ENCODE measurements at places on chromosomes 7 and 10. TPM values are rescaled to one million over a fixed set of nuclear protein-coding genes. Genes with fewer than 3 reads are reported as not detected.

Gene AKR1C2
- polyA plus RNA-seq: 10.3 TPM

DNA sequence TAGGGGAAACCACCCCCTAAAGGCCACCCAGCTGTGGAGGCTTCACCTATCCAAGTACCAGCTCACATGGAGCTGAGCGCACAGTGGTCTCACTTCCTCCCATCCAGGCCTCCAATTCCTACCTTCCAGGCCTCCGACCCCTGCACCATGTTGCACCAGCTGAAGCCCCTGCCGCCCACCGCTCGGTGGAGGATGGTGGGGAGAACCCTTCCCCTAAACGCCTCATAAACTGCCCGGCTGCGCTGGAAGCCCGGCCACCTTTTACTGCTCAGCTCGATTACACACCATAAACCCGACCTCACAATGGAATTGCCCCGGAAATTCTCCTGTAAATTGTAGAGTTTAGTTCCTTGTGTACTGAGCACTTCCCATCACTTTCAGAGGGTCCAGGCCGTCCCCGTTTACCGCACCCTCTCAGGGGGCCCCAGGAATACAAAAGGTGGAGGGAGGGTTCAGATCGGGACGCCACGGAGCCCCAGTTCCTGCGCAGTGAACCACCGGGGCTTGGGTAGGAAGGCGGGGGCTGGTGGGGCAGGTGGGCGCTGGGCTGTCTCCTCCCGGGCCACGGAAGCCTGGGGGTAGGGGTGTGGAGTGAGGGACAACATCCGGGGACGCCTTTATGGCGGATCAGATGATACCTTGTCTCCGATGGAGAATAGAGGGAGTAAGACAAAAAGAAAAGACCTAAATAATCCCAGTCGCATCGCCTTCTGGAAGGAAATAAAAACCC, 1.4 kb upstream of the HOXA7 start:
- DNase-seq: no peak

GRCh38 chr10:60955316-60955715, 11.3 kb upstream of the RHOBTB1 start:
- no peak for DNase-seq

- DNase-seq: no peak
These were observed 14.5 kb downstream of the PYROXD2 start for GRCh38 chr10:98400482-98400881.

GRCh38 chr7:6154542-6155404, 117.7 kb downstream of the CYTH3 start:
- DNase-seq: no peak

Gene AGAP9
- polyA plus RNA-seq: 20.2 TPM

Gene EVX1
- not detected for polyA plus RNA-seq

GRCh38 chr7:116686812-116687419, 14.9 kb downstream of the MET start:
- no peak for DNase-seq

Gene TMEM130
- polyA plus RNA-seq: 3.9 TPM

DNA sequence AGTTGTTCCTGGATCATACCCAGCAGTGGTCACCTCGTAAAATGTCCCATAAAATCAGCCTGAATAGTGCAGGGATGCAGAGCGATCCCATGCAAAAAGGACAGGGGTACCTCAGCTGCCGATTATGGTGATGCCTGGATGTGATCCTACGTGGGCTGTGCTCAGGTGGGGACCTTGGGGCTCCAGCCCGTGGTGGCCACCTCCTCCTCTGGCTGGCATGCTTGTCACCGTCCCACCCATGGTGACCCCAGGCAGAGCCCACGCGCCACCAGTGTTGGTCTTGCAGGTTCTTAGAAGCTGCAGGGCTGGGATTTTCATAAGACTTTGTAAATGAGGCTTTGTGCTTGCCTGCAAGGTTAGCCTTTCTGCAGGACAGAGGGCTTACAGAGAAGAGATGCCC, 97.2 kb downstream of the GLRX3 start:
- DNase-seq: no peak

Gene A1CF
- 0.10 TPM for polyA plus RNA-seq

DNA sequence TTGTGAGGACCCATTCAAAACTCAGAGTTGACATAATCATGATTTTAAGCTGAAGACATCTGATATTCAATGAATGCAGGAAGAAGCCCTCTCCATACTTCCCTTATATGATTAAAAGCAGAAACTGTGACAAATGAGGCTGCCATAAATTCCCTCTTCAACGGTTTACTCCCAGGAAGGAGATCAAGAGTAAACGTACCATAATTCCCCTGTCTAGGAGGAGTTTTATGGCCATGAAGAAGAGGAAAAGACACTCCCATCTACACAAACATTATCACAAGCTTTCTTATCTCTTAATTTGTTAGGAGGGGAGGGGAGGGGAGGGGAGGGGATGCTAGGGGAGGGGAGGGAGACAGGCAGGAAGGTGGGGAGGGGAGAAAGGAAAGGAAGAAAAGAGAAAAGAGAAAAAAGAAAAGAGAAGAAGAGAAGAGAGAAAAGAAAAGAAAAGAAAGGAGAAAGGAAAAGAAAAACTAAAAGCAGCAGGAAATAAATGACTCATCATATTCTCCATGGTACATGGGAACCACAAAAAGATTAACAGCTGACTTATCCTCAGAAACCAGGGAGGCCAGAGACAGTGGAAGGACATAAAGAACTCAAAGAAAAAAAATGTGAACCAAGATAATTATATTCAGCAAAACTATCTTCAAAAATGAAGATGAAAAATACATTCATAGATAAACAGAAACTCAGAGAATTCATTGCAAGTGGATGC, 121.6 kb downstream of the ALOX5 start:
- no peak for DNase-seq

Gene CADPS2
- 3.9 TPM for polyA plus RNA-seq

GRCh38 chr7:8160779-8161345, 101.1 kb downstream of the ICA1 start:
- DNase-seq: no peak

Gene VAX1
- polyA plus RNA-seq: not detected

DNA sequence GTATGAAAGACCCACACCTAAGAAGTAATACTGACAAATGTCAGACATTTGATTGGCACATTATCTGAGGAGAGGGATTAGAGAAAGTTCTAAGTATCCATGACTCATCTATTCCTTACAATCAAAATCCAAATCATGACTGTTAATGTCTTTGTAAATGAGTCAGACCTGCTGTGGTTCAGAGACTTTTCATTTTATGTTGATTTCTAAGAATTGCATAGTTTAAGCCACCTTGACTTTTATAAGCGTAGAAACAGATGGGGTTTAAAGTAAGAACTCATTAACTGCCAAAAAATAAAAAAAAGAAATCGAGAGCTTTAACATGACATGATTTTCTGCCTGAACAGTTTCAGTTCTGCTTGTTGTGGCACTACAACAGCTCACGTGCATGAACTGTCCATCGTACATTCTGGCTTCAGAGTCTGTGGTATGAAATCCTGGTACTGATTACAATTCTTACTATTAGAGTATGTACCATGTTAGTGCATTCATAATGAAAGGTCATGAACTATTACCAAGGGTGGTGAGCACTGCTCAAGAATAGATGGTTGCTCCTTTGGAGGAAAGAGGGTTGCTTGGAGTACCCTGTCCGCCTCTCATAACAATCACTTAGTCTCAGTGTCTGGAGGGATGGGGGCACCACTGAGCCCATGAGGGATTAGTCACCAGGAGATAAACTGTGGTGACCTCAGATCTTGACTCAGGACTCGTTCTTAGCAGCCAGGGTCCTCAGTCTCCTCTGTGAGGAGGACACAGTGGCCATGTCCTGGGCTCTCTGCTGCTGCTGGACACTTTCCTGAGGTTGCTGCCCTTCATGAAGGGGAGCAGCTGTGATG, 42.2 kb downstream of the ACSM6 start:
- no peak for DNase-seq

GRCh38 chr7:73518470-73518869, 3.6 kb downstream of the BAZ1B start:
- DNase-seq: no peak

GRCh38 chr7:2112261-2113198, 120.2 kb downstream of the MAD1L1 start:
- DNase-seq: no peak

Gene CNPY1
- 0.40 TPM for polyA plus RNA-seq

DNA sequence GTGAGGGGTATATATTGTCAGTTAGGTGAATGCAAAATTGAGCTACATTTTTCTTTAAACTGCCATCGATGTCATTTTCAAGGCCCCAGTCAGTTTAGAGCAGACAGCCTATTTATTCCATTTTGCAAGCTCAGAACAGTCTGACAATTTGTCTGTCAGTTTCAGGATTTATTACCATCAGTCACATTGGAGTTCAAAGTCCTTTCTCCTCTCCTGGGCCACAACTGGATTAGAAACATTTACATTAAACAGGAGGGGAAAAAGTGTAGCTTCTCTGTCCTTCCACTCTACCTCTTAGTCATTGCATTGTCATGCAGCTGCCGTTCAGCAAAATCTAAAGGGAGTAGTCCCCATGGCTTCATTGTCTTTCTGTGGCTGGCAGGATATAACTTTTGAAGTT, 3.5 kb upstream of the GHITM start:
- DNase-seq: no peak

Gene BTBD16
- polyA plus RNA-seq: 0.13 TPM

DNA sequence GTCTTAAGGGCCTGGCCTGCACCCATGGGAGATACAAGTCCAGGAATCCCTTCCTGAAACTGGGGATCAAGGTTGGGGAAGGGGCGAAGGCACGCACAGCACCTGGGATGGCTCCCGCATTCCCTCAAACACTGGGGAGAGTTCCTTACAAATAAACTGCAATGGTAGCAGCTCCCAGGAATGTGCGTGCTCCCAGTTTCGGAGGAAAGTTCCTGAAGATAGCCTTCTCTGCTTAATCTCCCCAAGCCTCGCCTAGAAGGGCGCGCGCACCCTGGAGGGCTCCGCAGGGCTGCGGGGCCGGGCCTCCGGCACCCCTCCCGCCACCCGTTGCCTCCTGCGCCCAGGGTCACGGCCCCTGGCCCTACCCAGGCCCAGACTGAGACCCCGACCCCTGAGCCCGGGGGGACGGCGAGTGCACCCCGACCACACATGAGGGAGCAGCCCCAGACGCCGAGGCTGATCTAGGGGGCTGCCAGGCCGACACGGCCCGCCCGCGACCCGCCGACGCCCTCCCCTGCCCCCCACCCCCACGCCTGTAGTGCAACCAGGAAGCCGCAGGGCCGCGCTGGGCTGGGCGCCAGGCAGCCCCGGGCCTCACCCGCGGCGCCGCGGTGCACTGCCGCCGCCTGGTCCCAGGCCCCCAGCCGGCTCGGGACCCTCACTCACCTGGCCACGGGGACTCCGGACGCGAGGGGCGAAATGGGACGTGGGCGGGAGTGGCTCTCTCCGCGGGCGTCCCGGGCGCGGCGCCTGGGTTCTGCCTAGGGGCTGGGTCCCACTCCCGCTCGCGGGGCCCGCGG, 460 bp downstream of the ANXA11 start:
- DNase-seq: no peak

Gene HOXA7
- 19.1 TPM for polyA plus RNA-seq

Gene NME8
- polyA plus RNA-seq: not detected

Gene CYP2C19
- not detected for polyA plus RNA-seq

Data from forelimb muscle (tissue), 1 donor.